Stimulated activated CD8-positive, alpha-beta memory T cell treated with anti-CD3 and anti-CD28 coated beads, Interleukin-4, amount 100 ng/mL, for 48 hours (primary cell): ENCODE measurements at places on chromosomes 7 and 10.

GRCh38 chr10:99981581-99982199 lies 28.1 kb downstream of the DNMBP start:
- DNase-seq, result no peak

DNA sequence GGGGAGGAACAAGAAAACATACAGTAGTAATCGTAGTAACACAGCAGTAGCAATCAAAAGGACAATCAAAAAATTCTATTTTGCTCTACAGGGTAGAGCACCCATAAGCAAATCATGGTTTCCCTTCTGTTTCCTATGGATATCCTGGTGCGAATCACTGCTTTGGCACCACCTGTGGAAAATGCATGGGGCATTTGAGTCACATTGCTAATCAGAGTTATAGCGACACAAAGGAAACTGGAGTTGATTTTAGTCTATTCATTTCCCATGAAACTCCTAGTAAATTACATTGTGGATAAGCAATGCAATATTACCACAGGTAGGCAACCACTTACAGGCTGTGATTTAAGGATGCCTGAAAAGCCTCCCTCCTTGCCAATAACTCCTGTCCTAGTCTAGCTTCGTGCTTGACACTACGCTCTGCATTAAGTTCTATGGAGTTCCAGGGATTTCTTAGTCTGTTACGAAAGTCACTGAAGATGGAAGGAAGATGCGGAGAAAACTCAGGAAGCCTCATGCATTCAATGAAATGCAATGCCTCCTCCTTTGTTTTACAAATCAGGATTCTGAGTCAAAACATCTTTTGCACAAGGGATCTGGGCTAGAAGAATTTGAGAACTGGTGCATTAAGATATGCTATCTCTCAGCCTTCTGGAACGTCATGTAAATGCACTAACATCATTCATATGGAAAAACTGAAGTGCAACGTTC lies 188.4 kb downstream of the DGKI start:
- DNase-seq, result no peak

DNA sequence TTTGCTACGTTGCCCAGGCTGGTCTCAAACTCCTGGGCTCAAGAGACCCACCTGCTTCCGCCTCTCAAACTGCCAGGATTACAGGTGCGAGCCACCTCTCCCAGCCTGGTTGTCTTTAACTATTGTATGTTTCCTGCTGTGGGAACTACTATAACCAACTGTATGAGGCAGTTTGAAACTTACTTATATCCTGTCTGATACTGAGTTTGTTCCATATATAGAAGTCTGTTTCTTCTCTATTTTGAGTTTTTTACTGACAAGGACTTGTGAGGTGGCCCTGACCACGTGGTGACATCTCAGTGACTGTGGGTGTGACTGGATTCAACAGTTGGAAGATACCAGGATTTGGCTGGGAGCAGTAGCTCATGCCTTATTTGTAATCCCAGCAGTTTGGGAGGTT lies 14.2 kb downstream of the FBH1 start:
- no peak for DNase-seq

DNA sequence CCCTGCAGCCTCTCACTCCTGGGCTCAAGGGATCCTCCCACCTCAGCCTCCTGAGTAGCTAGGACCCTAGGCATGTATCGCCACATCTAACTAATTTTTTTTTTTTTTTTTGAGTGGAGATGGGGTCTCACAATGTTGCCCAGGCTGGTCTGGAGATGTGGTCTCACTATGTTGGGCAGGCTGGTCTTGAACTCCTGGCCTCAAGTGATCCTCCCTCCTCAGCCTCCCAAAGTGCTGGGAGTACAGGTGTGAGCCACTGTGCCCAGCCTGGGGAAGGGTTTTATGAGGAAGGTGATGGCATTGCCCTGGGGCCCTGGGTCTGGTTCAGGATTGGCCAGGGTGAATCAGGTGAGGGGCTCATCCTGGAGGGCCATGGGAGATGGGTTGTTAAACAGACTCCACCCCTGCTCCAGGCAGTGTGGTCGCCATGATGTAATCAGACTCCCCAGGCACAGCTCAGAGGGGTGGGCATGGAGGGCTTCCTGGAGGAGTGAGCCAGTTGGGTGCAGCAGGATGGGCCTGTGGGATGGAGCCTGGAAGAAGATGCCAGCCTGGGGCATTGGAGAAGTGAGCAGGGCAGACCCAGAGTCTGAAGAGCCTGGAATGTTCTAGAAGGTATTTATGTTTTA lies 82.7 kb downstream of the MYL10 start:
- no peak for DNase-seq

DNA sequence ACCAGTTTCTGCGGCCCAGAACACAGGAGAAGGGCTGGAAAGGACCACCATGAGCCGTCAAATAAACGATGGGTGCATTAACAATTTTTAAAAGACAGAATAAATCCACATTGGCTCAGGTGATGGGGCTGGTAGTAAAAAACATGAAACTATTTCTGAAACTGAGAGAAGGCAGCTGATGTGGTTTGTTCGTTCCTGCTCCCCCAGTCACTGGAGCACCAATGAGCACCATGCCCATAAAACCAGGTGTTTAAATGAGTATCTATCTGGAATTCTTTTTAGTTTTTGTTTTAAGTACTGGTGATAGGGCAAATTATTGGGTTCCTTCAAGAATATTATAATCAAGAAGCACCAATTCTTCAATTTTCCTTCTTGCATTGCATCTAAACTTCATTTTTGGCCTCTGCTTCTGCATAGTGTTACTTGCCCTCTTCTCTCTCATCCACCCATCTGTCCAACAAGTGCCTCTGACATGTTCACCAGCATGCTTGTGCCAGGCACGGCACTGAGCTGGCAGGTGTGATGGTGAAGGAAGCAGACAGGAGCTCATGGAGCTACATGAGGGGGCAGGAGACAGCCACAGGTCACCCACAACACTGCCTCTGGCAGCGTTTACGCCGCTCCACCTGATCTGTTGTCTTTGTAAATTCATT lies 65.5 kb downstream of the LARP4B start:
- no peak for DNase-seq
